ENCODE measurements at places on chromosomes 3 and 15.

DNA sequence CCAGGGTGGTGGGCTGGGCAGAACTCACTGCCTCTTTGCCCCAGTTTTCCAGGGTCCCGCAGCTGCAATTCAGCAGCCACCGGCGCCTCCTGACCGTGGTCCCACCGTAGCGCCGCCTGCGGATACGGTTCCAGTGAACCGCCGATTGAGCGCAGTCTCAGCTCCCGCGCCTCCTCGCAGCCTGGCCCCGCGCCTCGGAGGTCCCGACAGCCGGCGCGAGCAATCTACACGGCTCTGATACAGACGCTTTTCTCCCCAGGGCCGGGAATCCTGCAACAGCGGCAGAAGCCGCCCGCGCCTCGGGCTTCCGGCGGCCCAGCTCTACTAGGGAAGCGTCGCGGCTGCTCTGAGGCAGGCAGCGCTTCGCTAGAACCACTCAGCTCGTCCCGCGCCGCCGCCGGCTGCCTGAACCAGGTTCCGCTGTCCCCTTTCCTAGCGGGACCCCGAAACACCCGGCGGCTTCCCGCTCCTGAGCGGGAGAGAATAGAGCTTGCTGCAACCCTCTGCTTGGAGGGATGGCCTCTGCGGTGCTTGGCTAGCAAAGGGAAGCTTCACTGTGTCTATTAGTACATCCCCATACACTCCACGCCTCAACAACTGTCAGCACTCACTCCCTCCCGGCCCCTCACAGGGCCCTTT is 3.1 kb downstream of the FOXL2NB start:
- DNase-seq: peak; percentile 23

DNA sequence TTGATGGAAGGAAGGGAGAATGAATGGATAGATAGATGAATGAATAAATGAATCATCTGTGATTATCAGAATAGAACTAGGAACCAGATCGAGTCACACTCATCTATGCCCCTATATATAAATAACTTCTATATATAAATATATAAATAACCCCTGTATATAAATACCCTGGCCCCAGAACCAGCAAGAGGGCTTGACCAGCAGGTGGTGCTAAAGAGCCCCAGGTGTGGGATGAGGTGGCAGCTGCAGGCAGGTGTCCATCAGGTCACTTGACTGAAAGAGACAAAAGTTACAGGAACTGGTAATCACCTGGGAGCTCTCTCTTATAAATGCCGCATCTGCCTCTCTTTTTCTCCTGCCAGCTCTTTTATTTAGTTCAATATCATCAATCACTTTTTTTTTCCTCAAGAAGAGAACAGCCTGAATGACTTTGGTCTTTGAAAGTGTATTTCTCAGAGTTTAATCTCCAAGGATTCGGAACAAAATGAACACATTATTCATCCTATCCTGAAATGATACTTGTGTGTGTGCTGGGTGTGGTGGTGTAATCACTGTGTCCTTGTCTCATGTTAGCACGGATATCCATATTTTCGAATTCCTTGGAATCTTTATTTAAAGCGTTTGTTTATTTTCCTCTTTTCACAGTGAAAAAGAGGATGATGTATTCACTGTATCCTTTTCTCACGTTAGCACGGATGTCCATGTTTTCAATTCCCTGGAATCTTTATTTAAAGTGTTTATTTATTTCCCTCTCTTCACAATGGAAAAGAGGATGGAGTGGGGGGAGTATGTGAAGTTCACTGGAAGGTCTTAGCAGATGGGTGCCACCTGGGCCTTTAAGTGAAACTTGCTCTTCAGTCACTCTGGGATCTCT is 35.4 kb upstream of the ATG7 start:
- DNase-seq: peak; percentile 69

GRCh38 chr3:98809557-98809956 is 46.4 kb downstream of the ST3GAL6 start:
- DNase-seq: no peak

- no peak for DNase-seq
Observed at GRCh38 chr3:170220871-170221270, 1.4 kb upstream of the PRKCI start.

- DNase-seq: no peak
Observed at GRCh38 chr3:23372285-23372684, 169.2 kb downstream of the UBE2E2 start.

- no peak for DNase-seq
Observed at GRCh38 chr15:80967451-80967850, 22.2 kb downstream of the MESD start.

GRCh38 chr15:89406218-89406939 is 71.8 kb upstream of the POLG start:
- DNase-seq: no peak
